ENCODE measurements at places on chromosomes 11 and 22.

DNA sequence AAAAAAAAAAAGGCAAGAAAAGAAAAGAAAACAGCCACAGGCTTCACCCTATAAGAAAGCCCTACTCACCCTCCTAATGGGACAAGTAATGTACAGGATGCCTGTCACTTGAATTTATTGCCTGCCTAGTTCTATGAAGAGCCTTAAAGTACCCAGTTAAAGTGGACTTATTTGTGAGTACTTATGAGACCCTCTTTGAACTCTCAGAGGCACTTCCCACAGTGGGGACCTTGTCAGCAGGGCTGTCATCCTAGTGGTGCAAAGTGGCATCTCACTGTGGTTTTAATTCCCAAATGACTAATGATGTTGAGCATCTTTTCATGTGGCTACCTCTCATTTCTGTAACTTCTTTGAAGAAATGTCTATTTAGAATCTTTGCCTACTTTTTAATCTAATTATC is 41.8 kb upstream of the BARX2 start:
- DNase-seq = no peak

DNA sequence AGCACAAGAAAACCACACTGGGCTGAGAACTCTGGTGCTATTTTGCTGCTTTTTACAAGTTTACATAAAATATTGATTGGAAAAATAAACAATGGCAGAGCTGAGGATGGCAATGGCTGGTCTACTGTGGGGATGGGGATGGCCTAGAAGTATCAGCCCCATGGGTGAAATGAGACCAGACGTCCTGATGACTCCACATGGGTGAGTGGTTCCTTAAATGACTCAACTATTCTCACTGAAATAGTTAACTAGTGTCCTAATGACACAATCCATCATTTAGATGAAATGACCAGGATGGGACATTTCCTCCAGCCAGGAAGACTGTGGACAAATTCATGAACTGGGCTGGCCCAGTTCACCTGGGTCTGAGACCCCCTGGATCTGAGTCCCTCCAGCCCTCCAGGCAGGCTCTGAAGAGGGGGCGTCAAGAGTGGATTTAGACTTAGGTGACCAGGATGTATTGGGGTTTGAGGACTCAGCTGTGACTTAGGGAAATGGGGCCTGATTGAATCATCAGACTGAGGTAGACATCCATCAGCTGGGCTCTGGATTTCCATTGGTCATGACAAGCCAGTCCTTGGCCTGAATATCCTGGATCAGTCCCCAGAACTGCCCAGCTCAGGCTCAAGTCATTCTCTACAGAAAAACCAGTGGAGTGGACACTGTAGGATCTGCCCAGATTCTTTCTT is 98.2 kb upstream of the IGLL5 start:
- no peak for DNase-seq

DNA sequence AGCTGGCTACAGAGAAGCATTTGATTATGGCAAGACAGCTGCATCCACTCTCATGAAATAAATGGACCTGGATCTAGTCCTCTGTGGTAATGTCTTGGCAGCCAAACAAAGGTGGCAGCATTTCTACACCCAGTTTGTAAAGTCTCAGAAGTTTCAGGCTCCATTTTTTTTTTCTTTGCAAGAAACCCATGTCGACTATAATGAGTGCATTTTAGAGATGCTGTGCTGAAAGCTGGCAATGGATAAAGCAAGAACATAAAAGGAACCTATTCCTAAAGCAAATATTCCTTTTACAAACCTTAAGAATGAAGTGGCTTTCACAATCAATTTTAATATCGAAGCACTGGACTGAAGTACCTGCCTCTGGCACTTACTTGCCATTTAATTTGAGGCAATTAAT is 33.5 kb downstream of the THAP12 start:
- DNase-seq = no peak

GRCh38 chr11:114876234-114876633 is 197.9 kb downstream of the NXPE2 start:
- no peak for DNase-seq

DNA sequence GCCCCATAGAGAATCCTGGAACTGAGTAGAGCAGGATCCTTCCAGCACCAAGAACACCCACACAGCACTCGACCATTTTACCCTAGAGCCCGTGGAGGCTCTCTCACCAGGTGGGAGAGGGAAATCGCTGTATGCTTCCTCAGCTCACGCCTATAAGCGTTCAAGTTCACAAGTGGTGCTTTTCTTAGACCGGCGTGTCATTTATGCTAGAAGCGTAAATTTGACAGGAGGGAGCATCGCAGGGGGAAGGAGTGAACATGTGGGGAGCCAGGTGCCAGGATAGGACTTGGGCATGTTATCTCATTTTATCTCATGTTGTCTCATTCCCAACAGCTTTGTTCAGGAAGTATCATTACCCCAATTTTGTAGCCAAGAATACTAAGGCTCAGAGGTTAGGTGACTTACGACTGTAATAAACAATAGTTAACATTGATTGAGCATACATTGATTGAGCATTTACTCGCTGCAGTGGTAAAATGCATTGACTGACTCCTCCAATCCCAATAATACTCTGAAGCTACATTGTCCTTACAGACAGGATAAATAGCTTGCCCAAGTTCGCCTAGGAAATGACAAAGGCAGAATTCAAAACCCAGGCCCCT is 19.1 kb upstream of the TP53I11 start:
- no peak for DNase-seq

- no peak for DNase-seq
Observed at GRCh38 chr11:3773180-3773579, 24.2 kb downstream of the NUP98 start.

DNA sequence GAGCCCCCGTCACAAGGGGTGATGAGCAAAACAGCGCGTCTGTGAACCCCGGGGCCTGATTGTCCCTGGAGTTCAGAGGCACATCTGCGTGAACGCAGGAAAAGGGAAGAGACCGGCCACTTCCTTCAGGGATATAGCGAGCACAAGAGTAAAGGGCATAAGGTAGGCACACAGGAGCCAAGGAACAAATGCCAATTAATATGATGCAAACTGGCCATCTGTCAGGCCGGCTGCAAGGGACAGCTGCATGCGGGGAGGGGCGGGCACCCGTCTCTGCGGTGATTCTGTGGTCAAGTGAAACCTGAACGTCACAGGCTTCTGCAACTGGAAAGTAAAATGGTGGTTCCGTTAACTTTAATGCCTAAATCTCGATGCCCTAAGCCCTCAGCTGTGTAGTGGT is 64.7 kb downstream of the TRIM29 start:
- no peak for DNase-seq

DNA sequence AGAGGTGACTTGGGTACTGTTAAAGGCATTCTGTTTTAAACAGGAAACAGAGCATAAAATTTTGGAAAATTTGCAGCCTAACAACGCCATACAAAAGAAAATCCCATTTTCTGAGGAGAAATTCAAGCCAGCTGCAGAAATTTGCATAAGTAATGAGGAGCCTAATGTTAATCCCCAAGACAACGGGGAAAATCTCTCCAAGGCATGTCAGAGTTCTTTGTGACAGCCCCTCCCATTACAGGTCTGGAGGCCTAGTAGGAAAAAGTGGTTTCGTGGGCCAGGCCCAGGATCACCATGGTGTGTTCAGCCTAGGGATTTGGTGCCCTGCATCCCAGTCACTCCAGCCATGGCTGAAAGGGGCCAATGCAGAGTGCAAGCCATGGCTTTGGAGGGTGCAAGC is 1333.1 kb upstream of the TENM4 start:
- DNase-seq = no peak

GRCh38 chr11:93194673-93195291 is 3.0 kb downstream of the SLC36A4 start:
- DNase-seq = no peak

- no peak for DNase-seq
Observed at GRCh38 chr11:61682093-61682732, 2.0 kb downstream of the DAGLA start.

DNA sequence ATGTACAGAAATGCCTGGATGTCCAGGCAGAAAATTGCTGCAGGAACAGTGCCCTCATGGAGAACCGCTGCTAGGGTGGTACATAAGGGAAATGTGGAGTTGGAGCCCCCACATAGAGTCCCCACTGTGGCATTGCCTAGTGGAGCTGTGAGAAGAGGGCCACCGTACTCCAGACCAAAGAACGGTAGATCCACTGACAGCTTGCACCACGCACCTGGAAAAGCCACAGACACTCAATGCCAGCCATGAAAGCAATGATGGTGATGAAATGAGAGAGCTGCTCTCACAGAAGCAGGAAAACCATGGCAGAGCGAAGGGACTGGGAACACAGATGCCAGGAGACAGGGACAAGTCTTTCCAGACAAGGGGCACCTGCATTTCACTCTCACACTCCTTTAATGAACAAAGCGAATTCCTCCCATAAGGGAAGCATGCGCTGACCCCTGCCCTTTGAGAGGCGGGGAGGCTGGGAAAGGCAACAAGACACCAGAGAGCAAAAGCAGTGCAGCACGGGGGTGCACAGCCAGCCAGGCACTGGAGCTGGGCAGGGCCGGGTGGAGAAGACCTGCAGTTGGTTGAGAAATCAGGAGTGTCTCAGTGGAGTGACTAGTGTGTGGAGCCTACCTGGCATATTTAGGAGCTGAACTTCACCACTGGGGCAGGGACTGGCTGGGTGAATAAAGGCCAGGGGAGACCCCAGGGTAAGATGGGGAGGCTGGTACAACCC is 1025.2 kb downstream of the TBC1D22A start:
- DNase-seq = no peak

- DNase-seq = no peak
Observed at GRCh38 chr11:123362186-123362585, 67.9 kb upstream of the GRAMD1B start.

DNA sequence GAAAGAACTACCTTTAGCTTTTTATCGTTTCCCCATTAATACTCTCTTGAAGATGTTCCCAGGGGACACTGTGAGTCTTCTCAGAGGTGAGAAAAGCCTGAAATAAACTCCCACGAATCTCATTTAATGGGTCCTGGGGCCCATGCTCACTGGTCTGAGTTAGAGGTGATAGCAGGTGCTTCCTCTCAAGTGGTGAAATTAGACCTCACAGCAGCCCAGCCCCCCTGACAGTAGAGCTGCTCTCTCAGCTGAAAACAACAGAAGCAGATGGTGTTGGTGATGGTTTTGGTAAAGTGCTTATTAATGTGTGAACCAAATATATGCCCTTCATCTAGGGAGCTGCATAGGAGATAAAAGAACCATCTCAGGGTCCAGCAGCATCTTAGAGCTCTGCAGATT is 76.8 kb upstream of the VPREB1 start:
- no peak for DNase-seq

DNA sequence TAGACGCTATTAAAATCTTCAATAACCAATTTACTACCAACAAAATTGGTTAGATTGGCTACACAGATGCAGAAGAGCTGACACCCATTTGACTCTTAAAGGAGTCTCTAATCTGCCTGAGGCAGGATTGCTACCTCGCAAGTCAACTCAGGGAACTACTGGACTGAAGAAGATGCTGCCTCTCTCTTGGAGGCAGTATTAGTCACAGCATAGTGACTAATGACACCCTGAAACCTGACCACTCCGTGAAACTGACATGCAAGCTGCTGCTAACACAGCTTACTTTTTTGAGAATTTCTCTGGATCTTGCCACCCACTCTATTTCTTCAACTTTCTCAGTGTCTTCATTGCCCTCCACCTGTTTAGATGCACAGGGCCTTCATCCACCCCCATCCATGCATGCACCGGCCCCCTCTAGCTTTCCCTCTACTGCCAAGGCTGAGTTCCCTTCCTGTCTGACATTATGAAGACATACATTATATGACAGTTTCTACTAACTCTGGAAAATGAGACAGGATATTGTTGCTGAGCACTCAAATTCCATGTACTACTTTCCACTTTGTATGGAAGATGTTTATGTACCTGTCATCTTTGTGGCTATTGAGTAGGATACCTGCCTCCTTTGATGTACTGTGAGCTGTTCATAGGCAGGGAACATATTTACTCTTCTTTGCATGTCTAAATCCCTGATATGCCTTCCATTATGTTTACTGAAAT is 183.2 kb downstream of the MSANTD4 start:
- no peak for DNase-seq

DNA sequence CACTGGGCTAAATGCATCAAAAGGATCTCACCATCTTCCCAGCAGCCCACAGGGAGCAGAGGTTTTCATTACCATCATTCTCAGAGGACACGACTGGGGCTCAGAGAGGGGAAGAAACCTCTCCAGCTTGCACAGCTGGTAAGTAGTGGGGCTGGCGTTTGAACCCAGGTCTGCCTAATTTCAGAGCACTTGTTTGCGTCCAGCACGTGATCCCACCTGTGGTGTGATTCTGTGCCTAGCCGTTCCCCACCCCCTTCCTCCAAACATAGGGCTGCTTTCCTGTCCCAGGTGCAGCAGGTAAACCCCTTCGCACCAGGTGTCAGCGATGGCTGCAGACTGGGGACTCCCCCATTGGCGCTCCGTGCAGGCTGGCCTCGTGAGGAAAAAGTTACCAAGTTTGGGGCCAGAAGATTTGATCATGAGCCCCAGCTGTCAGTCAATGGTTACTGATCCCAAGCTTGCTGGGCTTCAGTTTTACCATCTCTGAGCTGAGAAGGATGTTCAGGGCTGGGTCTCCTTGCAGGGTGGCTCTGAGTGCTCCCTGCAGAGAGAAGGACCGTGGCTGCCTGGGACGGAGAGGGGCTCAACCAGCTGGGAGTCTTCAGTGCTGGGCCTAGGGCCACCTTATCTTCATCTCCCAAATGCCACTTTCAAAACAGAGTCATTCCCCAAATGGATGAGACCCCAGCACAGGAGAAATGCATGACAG is 445.6 kb downstream of the TBC1D22A start:
- no peak for DNase-seq

GRCh38 chr11:36380296-36381014 is 84.4 kb downstream of the PRR5L start:
- no peak for DNase-seq

- DNase-seq = no peak
Observed at GRCh38 chr22:36584666-36585065, 55.7 kb upstream of the EIF3D start.

DNA sequence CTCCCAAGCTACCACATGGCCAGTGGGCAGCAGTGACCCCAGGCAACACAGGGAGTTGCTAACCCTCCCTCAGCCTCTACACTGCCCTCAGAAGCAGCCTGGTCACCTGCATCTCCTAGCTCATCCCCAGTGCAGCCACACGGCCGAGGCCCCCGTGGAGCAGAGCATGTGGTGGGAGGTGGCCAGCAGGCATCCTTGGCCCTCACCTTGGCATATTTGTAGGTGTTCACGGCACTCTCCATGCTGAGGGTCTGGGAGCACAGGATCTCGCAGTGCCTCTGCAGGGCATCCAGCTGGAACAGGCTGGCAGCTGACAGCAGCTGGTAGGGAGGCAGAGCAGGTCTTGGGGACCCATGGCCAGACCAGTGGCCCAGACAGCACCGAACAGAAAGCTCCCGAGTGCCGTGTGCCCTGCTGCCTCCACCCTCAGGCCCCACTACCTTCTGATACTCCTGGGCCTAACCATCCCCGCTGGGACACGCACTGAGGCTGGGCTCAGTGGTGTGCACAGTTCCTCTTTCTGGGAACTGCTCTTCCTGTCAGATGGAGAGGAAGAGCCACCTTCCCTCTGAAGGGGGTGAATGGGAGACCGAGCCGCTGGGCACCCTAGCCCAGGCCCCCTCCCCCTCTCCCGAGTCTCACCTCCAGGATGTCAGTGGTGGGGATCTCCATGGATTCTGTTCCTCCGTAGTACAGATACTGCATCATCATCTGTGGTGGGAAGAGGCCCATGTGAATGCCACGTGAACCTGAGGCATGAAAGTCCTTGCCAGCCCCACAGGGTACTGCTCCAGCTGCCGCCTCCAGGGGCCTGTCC is 48.8 kb downstream of the NAT10 start:
- DNase-seq = no peak

- DNase-seq = no peak
Observed at GRCh38 chr22:27768027-27768653, 33.4 kb downstream of the MN1 start.

GRCh38 chr11:44945666-44946065 is 5.0 kb downstream of the TP53I11 start:
- no peak for DNase-seq

GRCh38 chr11:2315395-2316168 is 13.8 kb downstream of the TSPAN32 start:
- DNase-seq = no peak

Data from T1000 (cell line).